A549 treated with GW870086 at 1 μM for 4 hours (cell line): ENCODE measurements at places on chromosomes 3 and 15. TPM values are rescaled to one million over a fixed set of nuclear protein-coding genes. Genes with fewer than 3 reads are reported as not detected.

ACTRT3 gene
- 2.4 to 3.4 TPM (median 3.1 TPM) in 5 replicates for total RNA-seq

SMARCC1 gene
- total RNA-seq = 20.1 to 26.6 TPM (median 25.4 TPM) in 5 replicates

CASR gene
- total RNA-seq = not detected in 5 replicates

CA12 gene
- total RNA-seq = 187 to 225 TPM (median 211 TPM) in 5 replicates

SYNPR gene
- not detected in 5 replicates for total RNA-seq

XCR1 gene
- total RNA-seq = not detected in 5 replicates

RPN1 gene
- total RNA-seq = 152 to 181 TPM (median 162 TPM) in 5 replicates

OR5K2 gene
- total RNA-seq = not detected in 5 replicates

TF gene
- 0.83 to 3.9 TPM (median 1.4 TPM) in 5 replicates for total RNA-seq

POLQ gene
- total RNA-seq = 5.9 to 7.5 TPM (median 6.6 TPM) in 5 replicates

GPR160 gene
- 1.2 to 2.1 TPM (median 1.6 TPM) in 5 replicates for total RNA-seq

SCAANT1 gene
- total RNA-seq = not detected in 5 replicates

DUOX2 gene
- 0.01 to 0.03 TPM (median 0.03 TPM) in 4 of 5 replicates, not detected in the other for total RNA-seq

CMSS1 gene
- 52.6 to 66.7 TPM (median 55.9 TPM) in 5 replicates for total RNA-seq

DPPA2 gene
- total RNA-seq = not detected in 5 replicates

IMPG2 gene
- not detected in 5 replicates for total RNA-seq

ANKRD63 gene
- 0.25 to 0.41 TPM (median 0.37 TPM) in 5 replicates for total RNA-seq

SKOR1 gene
- total RNA-seq = 0.03 to 0.10 TPM (median 0.05 TPM) in 5 replicates

RARRES1 gene
- 7.6 to 13.8 TPM (median 10.2 TPM) in 5 replicates for total RNA-seq

FGF12 gene
- 0.46 to 0.71 TPM (median 0.65 TPM) in 5 replicates for total RNA-seq

TM4SF18 gene
- total RNA-seq = 31.8 to 38.1 TPM (median 35.7 TPM) in 5 replicates

SLC22A13 gene
- 0.07 to 0.10 TPM in 2 of 5 replicates, not detected in the others for total RNA-seq
